ENCODE measurements at places on chromosomes 1 and 21. TPM values are rescaled to one million over a fixed set of nuclear protein-coding genes. Genes with fewer than 3 reads are reported as not detected.

GRCh38 chr1:169943963-169944526, 50.3 kb upstream of the SCYL3 start:
- DNase-seq = no peak

- no peak for DNase-seq
Observed at GRCh38 chr1:80202118-80202517, 1195.6 kb upstream of the ADGRL4 start.

DNA sequence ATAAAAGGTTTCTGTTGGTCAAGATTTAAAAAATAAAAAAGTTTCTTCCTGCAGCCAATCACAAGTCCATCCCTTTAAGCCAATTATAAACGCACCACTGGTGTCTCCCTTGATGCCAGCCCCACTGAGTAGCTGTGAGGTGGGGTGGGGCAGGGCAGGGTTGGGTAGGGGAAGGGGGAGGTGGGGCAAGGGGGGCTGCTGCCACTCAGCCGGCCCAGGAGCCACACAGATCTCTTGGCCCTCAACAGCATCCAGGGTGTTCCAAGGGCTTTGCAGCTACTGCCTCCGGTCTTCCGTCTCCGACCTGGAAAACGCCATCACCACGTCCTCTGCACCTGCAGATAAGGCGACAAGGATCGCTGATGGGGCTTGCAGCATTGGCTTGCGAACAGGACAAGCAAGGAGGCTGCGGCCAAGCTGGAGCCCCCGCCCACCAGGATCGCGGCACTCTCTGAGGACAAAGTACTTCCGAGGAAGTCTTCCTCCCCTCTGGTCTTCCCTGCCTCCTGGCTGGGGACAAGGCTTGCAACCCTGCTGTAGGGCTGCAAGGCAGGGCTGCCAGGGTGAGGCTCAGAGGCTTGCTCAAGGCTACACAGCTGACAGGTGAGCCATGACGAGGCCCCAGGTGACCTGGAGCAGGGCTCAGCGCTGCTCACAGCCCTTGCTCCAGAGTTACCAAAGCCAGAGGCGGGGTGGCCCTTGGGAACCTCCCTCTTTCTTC, 26.8 kb upstream of the CLSTN1 start:
- no peak for DNase-seq

- no peak for DNase-seq
Observed at GRCh38 chr1:33010932-33011731, 25.6 kb downstream of the AK2 start.

DNA sequence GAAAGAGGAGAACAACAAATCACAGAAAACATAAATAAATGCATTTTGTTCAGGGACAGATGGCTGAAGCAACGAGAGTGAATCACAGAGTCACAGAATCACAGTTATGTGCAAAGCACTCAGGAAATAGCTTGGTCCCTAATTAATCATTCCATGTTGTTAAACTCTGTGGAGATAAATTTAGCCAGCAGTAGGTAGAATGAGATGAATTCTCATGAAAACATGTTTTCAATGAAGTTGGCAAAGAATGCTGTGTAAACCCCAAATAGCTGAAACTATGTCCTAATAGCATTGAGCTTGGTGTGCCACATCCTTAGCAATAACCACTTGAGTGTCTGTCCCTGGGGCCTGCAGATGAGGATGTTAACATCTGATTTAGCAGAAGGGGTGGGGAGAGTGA, 20.4 kb downstream of the LEPR start:
- no peak for DNase-seq

GRCh38 chr1:77545970-77546369, 136.5 kb downstream of the ZZZ3 start:
- no peak for DNase-seq

DNA sequence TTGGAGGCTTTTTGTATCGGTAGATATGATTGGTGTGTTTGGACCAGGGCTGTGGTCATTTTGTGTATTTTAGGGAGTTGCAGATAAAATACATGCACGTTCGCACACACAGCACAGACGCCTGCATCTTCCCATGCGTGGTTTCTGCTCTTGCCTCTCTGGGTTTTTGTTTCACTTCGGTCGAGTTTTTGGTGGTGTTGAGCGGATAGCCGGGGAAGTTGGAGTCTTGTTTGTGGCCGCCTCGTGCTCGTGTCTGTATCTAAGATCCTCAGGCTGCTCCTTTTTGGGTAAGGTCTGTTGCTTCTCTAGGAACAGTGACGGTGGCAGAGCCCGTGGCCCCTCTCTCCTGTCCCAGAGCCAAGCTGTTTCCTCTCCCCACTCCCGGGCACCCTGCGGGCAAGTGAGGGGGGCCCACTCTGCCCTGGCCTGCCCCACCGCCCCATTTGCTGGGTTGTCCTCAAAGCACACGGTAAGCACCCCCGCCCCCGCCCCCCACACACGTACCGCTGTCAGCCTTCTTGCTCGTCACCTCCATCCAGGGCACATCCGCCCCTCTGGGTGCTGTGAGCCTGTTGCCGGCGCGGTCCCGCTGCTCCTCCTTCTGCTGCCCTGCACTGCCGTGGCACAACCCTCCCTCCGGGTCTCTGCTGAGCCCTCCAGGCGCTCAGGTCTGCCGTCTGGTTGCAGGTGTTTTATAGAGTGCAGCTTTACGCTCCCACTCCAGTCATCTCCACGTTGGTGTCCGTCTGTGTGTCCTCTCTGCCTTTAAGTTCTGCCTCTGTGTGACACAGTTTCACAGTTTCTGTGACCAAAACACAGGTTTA, 51.9 kb downstream of the AGPAT3 start:
- no peak for DNase-seq

DNA sequence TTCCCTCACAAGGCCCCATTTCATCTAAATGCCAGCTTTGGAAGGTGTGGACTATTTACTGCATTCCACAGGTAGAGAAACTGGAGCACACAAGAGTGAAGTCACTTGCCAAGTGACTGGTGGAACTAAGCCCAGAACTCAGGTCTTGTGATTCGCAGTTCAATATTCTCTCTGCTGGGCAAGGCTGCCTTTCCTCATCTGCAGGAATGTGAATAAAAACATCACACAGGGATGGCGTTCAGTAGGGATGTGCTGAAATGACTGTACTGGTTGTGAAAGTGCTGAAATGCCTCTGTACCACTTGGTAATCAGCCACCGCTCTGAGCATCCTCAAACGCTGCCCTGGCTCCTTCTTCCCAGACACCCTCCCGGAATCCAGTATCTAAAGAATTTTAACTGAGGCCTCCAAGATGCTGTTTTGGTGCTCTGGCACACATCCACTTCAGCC, 145.6 kb downstream of the HIVEP3 start:
- DNase-seq = peak; percentile 8

DNA sequence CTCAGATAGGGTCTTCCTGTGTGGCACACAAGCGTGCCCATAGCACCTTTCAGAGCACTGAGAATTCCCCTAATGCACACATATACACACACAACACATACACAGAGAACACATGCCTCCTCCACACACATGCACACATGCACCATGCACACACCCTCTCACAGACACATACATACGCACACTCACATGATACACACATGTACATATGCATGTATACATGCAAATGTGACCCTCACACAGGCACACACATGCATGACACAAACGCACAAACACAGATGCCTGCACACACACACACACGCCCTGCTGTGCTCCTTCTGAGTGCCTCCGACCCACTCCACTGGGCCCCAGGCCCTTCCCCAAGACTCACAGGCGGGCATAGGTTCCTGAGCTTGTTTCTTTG, 251.0 kb downstream of the PTPRU start:
- no peak for DNase-seq

DNA sequence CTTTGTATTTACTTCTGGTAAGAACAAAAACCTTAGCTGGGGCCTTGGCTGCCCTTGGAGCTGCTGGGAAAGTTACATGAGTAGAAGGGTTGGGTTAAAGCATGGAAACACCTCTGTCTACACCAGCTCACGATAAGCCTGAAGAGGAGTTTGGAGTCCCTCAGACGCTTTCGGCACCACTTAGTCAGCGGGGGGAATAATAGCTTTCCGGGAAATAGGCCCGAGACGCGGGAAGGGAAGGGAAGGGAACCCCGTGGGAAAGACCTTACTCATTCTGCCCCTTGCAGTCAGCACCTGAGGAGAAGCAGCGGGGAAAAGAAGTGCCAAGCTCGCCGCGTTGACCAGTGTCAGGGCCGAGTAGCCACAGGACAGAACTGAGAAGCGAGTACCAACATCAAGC, 66.4 kb upstream of the PDE9A start:
- no peak for DNase-seq

GRCh38 chr1:204207136-204207616, 6.6 kb downstream of the GOLT1A start:
- DNase-seq = peak; percentile 87

DNA sequence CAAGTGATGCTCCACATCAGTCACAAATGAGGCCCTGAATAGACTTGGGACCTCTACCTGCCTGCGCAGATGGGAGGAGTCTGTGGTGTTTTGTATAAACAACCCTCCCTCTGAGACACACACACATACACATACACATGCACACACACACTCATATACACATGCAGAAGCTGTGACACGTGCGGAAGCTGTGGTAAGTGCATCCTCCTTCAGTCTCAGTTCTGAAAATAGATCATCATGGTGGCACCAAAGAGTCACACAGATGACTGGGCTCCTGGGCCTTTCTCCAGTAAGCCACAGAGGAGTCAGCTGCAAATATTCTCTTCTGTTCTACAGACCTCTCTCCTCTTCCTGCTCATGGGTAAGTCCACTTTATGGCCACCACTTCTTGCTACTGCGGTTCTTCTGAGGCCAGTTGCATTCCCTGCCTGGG, at the start of gene LY9:
TSS of gene LY9 (plus strand) at position 224 of the 433 bp plus-strand sequence. CDS start at position 238, 14 bp downstream.
- DNase-seq = no peak

DNA sequence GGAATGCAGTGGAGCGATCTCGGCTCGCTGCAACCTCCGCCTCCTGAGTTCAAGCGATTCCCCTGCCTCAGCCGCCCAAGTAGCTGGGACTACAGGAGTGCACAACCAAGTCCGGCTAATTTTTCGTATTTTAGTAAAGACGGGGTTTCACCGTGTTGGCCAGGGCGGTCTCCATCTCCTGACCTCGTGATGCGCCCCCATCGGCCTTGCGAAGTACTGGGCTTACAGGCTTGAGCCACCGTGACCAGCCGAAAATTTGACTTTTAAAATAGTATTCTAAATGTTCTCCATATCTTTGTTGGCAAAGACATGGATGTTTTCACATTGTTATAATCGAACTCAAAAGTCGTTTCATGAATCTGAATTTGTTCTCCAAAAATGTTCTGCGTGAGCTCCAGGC, 36.7 kb upstream of the SMYD2 start:
- DNase-seq = no peak

DNA sequence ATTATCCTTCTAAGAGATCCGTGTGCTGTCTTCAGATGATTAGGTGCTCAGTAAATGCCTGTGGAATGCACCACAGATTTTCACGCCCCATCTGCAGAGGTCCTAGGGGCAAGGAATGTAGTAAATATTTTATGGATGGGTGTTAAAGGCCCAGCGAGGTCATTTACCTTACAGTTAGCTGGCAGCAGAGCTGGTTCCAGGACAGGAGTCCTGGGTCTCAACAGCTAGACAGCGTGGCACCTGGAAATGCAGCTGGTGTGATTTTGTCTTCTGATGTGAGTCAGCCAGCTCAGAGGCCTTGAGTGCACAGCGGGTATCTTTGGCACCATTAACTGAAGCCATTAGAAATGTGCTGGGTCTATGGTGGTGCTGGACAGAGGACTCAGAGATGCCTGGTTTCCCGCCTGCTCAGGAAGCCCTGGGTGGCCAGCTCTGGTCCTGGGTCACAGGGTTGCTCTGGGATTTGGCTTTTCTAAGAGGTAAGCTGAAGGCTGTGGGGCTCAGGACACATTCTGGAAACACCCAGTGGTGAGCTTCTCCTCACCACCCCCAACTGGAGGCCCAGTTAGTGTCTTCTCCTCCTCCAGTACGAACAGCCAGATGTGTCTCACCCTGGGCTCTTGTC, 65.5 kb downstream of the DDX20 start:
- no peak for DNase-seq

- no peak for DNase-seq
Observed at GRCh38 chr1:158119976-158120653, 60.6 kb upstream of the CD1D start.

DNA sequence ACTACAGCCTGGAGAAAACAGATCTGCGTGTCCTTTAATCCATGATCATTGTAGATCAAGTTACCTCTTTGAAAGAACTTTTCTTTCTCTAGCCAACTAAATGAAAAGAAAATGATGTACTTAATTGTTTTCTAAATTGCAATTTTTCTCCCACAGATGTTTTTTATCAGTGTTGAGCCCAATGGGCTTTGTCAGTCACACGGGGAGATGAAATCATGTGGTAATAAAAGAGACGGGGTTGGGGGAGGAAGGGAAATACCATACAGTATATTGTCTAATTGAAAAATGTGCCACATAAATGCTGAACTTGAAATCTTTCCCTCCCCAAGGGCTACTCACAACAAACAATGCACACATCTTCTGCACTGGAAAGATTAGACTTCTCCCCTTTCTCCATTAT, 58.4 kb downstream of the NTMT2 start:
- no peak for DNase-seq

- DNase-seq = no peak
Observed at GRCh38 chr1:168933141-168933805, 173.2 kb upstream of the ATP1B1 start.

DNA sequence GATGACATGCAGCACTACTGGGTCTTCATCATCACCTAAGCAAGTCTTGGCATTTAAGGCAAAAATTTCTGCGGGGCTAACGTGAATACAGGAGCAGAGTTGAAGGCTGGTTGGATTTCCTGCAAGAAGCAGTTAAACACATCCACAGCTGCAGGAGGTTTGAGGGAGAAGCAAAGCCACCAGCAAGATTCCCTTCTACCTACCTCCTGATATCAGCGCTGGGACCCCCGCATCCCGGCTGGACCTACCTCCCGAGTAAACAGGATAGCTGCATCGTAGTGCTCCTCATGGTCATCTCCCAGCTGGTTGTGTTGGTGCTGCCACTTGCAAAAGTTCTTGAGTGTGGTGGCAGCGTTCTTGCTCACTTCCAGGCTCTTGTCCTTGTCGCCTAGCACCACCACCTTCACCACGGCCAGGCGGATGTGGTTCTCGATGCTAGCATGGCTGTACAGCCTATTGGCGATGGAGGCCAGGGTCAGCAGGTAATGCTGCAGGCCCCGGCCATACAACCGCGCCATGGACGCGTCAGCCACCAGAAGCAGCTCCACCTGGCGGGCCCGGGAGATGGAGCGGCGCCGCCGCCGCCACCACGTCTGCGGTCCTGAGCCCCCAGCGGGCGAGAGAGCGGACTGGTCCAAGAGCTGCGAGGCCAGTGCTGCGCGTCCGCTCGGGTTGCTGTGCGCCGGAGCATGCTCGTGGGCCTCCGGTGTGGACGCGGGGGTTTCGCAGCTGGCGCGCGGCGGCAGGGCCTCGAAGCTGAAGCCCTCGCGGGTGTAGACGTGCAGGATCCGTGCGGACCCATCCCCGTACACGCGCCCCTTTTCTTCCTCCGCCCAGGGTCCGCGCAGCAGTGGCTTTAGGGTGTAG, 1.6 kb downstream of the ADAMTS5 start:
- no peak for DNase-seq

GRCh38 chr1:36874271-36875060, 159.8 kb downstream of the GRIK3 start:
- no peak for DNase-seq

- no peak for DNase-seq
Observed at GRCh38 chr1:47767741-47768100, 229.5 kb downstream of the TRABD2B start.

The ZBTB8A gene
- 4.7 TPM for total RNA-seq

The RHBDL2 gene
- 9.4 TPM for total RNA-seq

The CAMSAP2 gene
- 27.6 TPM for total RNA-seq

The SLC2A5 gene
- total RNA-seq = not detected

The IGSF21 gene
- not detected for total RNA-seq

The GMEB1 gene
- 12.7 TPM for total RNA-seq

The CELF3 gene
- total RNA-seq = not detected

The HSF2BP gene
- total RNA-seq = 0.95 TPM

The ALDH9A1 gene
- 54.6 TPM for total RNA-seq

Measured in Calu3 (cell line).